Activated CD4-positive, alpha-beta T cell treated with anti-CD3 and anti-CD28 coated beads for 1 hour (primary cell): ENCODE measurements at places on chromosomes 16 and 17.

- no peak for DNase-seq
Measured at GRCh38 chr16:75012380-75013081, 13.7 kb downstream of the ZNRF1 start.

- no peak for DNase-seq
Measured at GRCh38 chr17:69551212-69552010, 136.9 kb downstream of the MAP2K6 start.

GRCh38 chr16:11138769-11139325 lies 117.2 kb downstream of the SOCS1 start:
- DNase-seq = no peak

- no peak for DNase-seq
Measured at GRCh38 chr16:74931445-74931844, 53.5 kb downstream of the WDR59 start.

DNA sequence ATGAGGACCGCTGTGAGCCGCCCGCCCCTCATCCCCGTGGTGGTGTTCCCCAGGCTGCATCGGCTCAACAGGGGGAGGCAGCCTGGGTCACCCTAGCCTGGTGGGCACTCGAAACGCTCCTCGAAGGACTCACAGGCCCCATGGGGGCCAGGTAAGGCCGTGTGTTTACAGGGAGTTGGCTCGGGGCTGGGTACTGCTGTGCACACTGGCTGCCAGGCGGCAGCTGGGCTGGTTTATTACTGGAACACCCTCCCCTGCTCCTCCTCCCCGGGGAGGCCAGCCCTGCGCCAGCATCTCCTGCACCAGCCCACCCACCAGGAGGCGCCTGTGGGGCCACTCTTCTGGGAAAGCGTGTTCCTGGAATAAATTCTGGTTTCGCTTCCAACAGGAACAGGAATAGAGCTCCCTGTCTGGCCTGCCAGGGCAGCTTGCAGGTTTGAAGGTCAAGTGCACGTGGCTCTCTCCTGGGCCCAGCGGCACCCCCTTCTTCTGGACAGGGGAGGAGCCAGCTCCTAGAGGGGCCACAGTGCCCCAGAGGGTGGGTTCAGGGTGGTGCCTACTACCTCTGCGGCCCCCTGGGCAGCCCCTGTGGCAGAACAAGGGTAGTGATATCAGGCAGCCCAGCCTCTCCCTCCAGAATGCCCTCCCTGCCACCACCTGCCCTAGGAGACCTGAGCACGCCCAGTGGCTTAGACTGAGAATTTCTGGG lies 11.3 kb downstream of the MCRIP1 start:
- no peak for DNase-seq
